ENCODE measurements at places on chromosomes 12 and 14.

- DNase-seq, result no peak
Measured at GRCh38 chr14:89638891-89639290, 221.9 kb upstream of the FOXN3 start.

- DNase-seq, result peak; percentile 37
Measured at GRCh38 chr12:74538491-74539258, 1.0 kb downstream of the ATXN7L3B start.

GRCh38 chr14:79783041-79783440 lies 428.3 kb downstream of the DIO2 start:
- DNase-seq, result no peak

- DNase-seq, result no peak
Measured at GRCh38 chr12:132049876-132050275, 94.2 kb downstream of the DDX51 start.

DNA sequence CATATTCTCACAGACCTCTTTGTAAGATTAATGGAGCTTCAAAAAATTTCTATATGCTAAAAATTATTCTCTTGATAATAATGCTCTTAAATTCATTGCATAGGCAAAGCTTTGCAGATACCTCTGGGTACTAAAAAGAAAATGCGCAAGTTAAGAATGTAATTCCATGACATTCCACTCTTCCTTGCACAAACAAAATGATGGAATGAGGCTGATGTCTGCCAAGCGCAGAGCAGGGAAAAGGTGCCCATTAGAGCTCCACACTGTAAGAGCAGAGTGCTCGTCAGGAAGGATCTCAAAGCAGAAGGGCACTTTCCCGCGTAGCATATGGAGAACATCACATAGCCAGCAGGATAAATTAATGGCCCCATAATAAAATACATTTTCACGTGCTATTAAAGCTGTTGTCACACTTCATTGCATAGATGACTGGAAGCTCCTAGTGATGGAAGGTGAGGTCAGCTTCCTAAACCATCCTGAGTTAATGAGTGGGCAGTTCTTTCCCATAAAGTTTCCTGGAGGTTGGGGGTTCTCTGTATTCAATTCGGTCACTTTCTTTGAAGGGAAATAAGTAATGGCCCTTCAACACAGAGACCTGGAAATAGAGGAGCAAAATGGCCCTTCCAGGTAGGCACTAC lies 1058.9 kb downstream of the GALC start:
- no peak for DNase-seq

All from DND-41 (cell line).